Dermis microvascular lymphatic vessel endothelial cell (primary cell): ENCODE measurements at places on chromosomes 5 and 9. TPM values are rescaled to one million over a fixed set of nuclear protein-coding genes. Genes with fewer than 3 reads are reported as not detected.

- no peak for DNase-seq
Measured at GRCh38 chr9:83422527-83422926, 115.7 kb downstream of the FRMD3 start.

DNA sequence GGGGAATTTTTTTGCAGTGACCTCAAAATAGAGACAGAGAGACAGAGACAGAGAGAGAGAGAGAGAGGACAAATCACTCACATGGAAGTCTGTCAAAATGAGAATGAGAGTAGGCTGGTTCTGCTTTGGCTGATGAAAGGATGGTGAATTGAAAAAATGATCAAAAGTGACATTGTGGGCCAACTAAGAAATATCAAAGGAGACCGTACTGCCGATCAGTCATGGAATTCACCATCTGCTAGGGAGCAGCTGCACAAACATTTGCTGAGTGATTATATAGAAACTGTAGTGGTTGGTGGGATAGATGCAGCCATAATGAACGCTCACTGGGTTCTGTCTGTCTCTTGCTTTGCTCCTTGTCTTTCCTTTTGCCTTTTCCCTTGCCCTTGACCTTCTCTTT lies 476.6 kb upstream of the SGCD start:
- DNase-seq = no peak

- no peak for DNase-seq
Measured at GRCh38 chr9:101365181-101365580, 19.6 kb downstream of the BAAT start.

GRCh38 chr5:149355688-149356087 lies 2.2 kb upstream of the PCYOX1L start:
- no peak for DNase-seq

GRCh38 chr5:1545805-1546355 lies 22.1 kb upstream of the LPCAT1 start:
- no peak for DNase-seq

AQP7 gene
- total RNA-seq = not detected in 2 replicates

- DNase-seq = no peak
Measured at GRCh38 chr9:76901801-76902200, 4.1 kb downstream of the PRUNE2 start.

MARVELD2 gene
- total RNA-seq = 0.90 and 1.6 TPM in 2 replicates

DNA sequence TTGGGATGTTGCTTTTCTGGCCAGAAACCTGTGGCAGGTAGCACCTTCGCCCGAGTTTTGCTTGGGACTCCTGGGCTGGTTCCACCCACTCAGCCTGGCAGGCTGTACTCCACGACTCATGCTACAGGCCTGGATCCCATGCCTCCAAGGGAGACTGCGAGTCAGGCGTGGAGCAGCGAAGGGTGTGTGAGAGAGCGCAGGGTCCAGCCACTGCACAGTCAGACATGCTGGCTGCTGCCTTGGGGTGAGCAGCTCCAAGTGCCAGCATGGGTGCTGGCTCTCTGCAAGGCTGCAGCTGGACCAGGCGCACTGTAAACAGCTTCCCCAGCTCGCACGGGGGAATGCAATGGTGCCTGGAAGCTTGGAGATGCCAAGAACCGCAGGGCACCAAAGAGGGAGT lies 249.6 kb upstream of the EDIL3 start:
- DNase-seq = no peak

- no peak for DNase-seq
Measured at GRCh38 chr5:64166201-64166959, 737 bp downstream of the RNF180 start.

DNA sequence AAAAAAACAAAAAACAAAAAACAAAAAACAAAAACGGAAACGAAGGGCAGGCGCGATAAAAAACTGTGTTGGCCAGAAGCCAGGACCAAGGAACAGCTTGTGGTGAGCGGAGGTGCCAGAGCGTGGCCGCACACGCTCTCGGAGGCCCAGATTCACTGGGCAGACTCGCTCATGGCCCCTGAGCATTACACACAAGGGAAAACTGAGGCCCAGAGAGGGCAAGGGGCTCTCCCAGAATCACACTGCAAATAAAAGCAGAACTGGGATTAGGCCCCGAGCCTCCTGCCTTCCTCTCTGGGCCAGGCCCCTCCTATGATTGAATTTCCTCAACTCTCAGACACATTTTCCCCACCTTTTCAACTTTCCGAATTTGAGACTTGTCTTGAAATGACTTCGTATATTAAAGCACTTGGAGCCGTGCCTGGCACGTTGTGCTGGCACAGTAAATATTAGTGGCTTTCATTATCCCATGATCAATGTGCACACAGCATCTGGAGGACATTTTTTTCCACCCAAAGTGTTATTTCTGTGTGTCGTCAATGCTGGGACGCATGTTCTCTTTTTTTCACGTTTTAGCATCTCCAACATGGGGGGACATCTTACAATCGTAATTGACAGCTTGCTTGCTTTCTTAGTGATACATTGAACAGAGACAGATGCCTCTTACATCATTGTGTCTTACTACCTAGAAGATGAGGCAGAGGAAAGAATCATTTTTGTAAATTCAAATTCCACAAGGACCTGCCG lies 7.4 kb downstream of the FIBCD1 start:
- no peak for DNase-seq
